ENCODE measurements at places on chromosomes 3 and 15.

- peak; percentile 54 for DNase-seq
These were observed 4.8 kb upstream of the CSK start for GRCh38 chr15:74776821-74777768.

- no peak for DNase-seq
These were observed 358.0 kb upstream of the TGFBR2 start for GRCh38 chr3:30248423-30248822.

DNA sequence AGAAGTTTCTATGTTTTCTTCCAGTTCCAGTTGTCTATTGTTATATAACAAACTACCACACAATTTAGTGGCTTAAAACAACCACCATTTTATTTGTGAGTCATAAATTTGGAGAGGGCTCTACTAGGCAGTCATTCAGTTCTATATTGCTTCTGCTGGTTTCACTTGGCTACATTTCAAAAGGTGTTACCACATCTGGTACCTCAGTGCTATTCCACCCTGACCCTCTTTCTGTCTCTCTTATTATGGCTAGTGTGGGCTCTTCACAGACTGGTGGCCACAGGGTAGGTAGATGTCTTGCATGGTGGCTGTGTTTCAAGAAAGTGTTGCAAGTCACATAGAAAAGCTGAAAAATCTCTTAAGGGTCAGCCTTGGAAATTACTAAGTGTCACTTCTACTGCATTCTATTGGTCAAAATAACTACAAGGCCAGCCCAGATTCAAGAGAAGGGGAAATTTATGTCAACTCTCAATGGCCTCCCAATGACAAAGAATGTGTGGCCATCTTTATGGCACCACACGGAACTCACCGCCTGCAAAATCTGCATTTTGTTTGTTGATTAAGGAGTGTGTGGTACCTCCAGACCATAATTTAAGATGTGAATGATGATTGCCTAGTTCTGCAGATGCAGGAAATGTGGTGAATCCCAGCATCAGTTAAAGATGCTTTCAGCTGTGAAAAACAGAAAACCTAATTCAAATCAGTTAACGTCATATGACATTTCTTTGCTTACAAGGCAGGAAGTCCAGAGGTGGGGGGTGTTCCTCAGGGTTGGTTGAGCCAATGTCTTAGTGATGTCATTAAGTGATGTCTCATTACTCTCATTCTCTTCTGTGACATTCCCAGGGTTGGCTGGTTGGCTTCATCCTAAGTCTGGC, 105.8 kb upstream of the RASGRP1 start:
- DNase-seq = peak; percentile 80

DNA sequence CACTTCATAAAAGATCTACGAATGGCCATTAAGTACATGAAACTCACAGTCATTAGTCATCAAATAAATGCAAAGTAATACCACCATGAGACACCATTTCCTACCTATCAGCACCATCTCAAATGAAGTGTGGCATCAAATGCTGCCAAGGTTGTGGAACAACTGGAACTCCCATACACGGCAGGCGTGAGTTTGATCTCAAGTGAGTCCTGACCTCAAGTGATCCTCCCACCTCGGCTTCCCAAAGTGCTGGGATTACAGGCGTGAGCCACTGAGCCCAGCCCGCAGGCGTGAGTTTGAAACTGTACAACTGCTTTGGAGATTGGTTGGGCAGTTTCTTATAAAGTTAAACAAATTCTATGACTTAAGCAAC, 28.8 kb upstream of the HDAC11 start:
- peak; percentile 9 for DNase-seq

DNA sequence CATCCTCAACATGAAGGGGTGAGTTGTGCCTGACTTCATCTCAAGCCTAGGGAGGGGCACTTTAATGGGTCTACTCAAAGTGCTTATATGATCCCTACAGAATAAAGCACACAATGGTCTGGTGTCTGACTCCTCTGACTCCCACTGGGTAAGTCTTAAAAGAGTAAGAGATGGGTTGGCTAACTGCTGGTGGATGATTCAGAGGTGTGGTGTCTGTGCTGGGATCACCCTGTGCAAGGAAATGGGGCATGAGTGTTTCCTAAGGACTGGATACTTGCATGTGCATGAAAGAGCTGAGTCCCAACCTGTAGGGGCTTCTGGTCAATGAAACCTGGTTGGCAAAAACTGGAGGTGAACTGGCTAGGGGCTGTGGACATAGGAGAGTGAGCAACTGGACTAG, 158.8 kb downstream of the IL20RB start:
- DNase-seq = no peak

DNA sequence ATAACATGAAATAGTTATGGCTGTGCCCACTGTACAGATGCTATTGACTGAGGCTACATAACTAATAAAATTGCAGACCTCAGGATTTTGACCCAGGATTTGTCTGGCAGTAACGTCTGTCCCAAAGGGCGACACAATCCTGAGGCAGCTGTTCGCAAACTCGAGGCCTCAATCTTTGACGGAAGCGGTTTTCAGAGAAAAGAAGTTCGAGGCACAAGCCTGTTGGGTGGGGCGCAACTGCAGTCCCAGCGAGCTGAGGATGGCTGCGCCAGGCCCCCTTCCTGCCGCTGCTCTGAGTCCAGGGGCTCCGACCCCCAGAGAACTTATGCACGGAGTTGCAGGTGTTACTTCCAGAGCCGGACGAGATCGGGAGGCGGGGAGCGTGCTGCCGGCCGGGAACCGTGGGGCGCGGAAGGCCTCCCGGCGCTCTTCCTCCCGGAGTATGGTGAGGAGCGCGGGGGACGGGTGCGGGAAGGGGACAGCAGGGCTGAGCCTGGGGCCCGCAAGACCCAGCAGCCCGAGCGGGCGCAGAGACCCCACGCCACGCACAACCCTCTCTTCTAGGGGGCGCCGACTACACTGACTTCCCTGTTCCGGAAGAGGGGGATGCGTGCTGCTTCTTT, at the start of gene PARP15:
Gene PARP15 (plus strand): TSS at position 242 of the 623 bp plus-strand sequence. CDS start 18 bp downstream, at position 260.
- peak; percentile 64 for DNase-seq

GRCh38 chr3:122619040-122619439, 41.6 kb downstream of the PARP15 start:
- no peak for DNase-seq

- no peak for DNase-seq
These were observed 171.7 kb upstream of the TLE3 start for GRCh38 chr15:70269311-70269911.

GRCh38 chr15:100264994-100265640, 76.7 kb downstream of the ADAMTS17 start:
- DNase-seq = no peak

DNA sequence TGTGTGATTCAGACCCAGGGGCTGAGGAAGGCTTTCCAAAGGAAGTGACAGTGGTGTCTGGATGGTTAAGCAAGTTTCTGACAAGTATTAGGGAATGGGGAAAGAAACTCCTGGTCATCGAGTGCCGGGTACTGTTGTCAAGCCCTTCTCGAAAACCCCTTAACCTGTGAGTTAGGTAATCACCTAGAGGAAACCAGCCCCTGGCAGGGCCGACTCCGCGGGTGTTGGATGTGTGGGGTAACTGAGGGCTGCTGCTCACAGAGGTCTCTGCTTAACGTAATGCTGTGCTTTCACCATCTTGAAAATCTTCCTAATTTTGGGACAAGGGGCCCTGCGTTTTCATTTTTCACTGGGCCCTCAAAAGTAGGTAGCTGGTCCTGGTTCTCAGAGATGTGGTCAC, 67.0 kb downstream of the SMAD6 start:
- DNase-seq = no peak

DNA sequence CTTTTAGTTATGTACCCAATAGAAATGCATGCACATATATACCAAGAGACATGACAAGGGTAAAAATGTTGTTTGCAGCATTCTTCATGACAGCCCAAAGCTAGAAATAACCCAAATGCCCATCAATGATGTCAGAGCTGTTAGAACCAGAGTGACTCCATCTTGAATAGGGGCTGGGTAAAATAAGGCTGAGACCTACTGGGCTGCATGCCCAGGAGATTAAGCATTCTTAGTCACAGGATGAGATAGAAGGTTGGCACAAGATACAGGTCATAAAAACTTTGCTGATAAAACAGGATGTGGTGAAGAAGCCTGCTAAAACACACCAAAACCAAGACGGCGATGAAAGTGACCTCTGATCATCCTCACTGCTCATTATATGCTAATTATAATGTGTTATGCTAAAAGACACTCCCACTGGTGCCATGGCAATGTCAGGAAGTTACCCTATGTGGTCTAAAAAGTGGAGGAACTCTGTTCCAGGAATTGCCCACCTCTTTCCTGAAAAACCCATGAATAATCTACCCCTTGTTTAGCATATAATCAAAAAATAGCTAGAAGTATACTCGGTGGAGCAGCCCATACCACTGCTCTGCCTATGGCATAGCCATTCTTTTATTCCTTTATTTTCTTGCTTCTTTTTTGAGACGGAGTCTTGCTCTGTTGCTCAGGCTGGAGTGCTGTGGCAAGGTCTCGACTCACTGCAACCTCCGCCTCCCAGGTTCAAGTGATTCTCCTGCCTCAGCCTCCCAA, 32.9 kb downstream of the ZBTB11 start:
- DNase-seq = peak; percentile 66

DNA sequence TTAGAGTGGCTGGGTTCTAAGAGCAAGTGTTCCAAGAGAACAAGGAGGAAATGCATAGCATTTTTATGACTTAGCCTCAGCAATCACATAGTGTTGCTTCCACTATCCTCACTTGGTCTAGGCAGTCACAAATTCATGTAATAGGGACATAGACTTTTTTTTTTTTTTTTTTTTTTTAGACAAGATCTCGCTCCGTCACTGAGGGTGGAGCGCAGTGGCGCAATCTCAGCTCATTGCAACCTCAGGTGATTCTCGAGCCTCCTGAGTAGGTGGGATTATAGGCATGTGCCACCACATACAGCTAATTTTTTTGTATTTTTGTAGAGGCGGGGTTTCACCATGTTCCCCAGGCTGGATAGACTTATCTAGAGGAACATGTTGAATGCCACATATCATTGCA, 4.7 kb upstream of the GNB4 start:
- no peak for DNase-seq

GRCh38 chr3:46378426-46378942, 7.7 kb downstream of the CCR5 start:
- peak; percentile 74 for DNase-seq

GRCh38 chr3:160641665-160642309, 35.2 kb upstream of the ARL14 start:
- DNase-seq = no peak

GRCh38 chr3:43319376-43319775, 33.0 kb downstream of the SNRK start:
- DNase-seq = no peak

DNA sequence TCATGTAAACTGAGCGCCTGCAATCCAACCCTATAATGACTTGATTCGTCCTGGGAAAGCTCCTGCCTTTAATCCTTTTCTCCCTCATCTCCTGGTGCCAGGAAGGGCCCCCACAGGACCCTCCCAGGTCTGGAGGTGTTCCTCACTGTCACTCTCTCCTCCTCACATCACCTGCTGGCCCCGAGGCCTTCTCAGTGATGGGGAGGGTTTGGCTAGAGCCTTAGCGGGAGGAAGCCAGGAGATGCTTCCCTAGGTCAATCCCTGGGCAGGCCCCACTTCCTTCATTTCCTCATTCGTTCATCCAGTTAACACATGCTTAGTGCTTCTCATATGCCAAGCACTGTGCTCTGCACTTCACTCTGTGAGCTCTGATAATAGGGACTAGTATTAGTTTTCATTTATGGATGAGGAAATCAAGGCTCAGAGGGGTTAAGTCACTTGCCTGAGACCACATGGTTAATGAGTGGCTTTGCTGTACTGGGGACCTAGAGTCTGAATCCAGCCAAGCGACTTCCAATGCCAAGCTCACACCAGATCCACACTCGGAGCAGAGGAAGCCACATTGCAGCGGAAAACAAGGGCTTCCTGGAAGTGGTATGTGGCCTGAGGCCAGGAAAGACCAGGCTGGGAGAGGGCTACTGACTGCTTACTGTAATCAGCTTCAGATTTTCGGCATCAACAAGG, 50.3 kb upstream of the CHRNB4 start:
- no peak for DNase-seq

DNA sequence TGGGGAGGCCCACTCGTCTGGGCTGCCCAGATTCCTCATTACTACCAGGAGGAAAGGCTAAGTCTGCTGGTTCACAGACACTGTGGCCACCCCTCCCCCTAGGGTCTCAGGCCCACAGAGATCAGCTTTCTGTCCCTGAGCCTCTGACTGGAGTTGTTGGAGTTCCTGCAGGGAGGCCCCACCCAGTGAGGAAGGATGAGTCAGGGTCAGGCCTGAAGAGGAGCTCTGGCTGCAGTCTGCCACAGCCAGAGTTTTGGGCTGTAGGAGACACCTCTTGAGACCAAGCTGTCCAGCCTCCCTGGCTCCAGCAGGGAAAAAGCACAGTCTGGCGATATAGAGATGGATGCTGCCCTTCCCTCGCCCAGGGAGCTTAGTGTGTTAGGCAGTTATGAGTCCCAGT, 720.9 kb upstream of the SEMA6D start:
- DNase-seq = no peak

DNA sequence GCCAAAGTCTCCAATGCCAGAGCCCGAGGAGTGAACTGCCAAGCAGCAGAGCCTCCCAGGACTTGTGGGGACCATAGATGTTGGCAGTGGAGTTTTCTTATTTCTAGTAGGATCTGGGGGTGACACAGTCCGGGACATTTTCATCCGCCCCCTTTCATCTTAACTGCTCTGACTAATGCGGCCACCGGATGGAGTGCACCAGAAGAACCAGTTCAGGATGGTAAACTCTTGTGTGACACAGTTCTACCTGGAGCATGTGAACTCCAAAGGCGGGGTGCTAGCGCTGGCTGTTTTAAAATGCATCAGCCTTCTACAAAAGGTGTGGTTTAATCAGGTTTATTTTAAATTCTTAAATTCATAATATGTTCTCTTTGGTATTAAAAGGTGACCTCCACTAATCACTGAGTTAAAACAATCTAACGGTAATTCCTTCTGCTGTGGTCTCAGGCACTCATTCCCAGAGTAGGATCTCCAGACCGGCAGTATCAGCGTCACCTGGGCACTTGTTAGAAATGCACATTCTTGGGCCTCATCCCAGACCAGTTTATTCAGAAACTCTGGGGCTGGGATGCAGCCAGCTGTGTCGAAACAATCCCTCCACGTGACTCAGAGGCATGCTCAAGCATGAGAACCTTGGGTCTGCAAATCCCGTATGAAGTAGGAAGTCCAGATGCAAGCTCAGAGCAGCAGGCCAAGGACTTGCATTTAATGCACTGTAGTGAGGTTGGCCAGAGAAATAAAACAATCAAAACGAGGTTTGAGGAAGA, 105.5 kb downstream of the GABRB3 start:
- DNase-seq = no peak

GRCh38 chr15:98856532-98856907, 151.1 kb downstream of the PGPEP1L start:
- DNase-seq = no peak

- DNase-seq = no peak
These were observed 126.3 kb downstream of the FOXB1 start for GRCh38 chr15:60130398-60130797.

All from activated CD4-positive, alpha-beta T cell treated with anti-CD3 and anti-CD28 coated beads, Interleukin-2, amount 10 ng/mL, durations not matched to agents 7 days and 5 days (primary cell).